Fibroblast of skin of scalp (primary cell): ENCODE measurements at places on chromosomes 7 and 10.

GRCh38 chr10:14185316-14186045 lies 145.2 kb downstream of the FRMD4A start:
- peak; percentile 86 for DNase-seq

DNA sequence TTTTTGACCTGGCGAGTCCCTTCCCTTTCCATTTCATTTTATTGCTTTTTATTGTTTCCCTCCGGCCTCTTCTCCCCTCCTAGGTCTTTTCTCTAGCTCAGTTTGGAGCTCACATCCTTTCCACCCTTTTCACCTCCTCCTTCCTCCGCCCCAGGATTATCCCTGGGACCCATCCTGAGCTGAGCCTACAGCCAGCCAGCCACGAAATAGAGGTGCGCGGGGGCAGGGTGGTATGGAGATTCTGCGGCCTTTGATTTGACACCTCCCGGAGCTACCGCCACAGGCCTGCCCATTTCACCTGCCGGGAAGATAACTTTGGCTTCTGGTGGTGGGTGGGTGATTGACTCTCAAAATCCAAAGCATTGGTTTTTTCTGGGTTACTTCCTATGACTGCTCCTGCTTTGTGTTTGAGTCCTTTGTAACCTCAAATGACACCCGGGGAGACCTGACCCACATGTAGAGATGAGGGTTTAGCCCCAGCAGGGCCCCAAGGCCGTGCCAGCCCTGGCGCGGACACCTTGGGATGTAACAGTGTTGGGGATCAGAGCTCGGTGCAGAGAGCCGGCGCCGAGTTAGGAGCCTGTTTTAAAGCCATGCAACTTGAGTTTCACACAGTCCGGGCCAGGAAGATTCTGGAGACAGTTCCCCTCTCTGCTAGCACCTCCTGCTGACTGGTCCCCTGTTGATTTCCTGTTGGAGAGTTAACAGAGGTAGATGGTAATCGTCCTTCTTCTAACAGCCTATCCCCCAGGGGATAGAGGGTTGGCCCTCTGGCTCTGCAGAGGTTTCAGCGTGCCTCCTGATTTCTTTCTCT lies 1.5 kb downstream of the DUSP5 start:
- DNase-seq: peak; percentile 75

- no peak for DNase-seq
Measured at GRCh38 chr10:48640326-48640725, 35.5 kb upstream of the ARHGAP22 start.

DNA sequence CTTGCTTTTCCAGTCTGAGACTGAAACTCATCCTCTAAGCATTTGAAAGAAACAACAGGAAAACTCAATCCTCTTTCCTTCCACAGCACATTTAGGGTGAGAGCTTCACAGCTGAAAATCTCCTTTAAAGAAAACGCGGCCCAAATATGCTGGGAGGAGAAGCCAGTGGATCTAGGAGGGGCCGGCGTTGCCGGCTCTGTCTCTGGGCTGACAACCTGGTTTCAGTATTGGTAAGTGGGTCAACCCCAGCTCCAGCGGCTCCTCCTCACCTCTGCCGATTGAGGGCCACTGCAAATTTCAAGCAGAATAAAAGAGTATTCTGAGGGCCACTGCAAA lies 75.3 kb upstream of the CPXM2 start:
- no peak for DNase-seq

DNA sequence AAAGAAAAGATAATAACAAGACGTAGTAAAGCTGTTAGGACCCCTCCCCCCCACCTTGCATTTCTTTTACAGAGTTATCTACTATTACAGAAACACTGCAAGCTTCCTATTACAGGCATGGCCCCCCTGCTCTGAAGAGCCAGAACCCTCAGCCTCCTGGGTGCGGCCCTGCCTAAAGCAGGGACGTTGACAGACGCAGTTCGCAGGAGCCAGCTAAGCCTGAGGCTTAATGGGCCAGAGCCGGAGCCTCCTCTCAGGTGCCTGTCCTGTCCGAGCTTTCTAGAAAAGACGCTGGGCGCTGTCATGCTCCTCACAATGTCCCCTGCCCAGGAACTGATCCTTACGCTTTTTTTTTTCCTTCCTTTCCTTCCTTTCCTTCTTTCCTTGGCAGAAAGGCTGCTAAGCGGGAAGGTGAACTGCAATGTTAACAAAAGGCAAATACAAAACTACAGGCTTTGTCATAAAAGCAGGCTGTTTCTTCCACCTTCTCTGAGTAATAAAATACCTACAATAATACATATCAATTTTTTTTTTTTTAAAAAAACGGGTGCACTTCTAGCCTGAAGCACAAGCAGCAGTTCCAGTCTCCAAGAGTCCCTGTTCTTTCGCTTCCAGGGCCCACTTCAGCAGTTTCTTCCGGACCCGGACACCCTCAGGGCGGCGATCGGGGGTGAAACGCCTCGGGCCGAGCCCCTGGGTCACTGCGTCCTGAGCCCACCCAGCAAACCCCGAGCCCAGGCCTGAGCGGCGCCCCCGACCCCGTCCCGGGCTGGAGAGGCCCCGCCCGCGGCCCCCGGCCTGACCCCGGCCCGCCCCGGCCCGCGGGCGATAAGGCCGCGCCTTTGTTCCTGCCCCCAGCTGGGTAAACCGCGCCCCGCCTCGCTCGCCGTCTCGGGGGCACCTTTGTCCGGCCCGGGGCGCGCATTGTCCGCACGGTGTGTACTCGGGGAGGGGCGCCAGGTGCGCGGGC lies 11.2 kb downstream of the MNX1 start:
- no peak for DNase-seq

DNA sequence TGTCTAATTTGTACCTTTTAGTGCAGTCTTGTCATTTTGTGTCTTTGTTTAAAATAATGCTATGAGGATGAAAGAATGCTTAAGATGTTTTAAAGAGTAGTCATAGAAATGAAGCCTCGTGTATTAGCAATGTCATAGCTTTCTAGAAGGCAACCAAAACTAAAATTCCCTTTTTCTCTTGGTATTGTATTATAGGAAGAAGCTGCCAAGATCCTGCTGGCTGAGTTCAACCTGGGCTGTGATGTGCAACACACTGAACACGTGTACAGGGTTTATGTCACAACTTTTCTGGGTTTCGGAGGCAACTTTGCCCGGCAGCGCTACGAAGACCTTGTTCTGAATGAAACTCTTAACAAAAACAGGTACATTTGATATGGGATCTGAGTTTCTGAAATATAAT lies 36.2 kb downstream of the COX15 start:
- peak; percentile 31 for DNase-seq

GRCh38 chr7:17946591-17946990 lies 6.3 kb upstream of the SNX13 start:
- no peak for DNase-seq

- DNase-seq: peak; percentile 32
Measured at GRCh38 chr10:7872041-7872442, 53.7 kb downstream of the TAF3 start.

GRCh38 chr7:149196705-149197171 lies 1.4 kb downstream of the ZNF282 start:
- no peak for DNase-seq

DNA sequence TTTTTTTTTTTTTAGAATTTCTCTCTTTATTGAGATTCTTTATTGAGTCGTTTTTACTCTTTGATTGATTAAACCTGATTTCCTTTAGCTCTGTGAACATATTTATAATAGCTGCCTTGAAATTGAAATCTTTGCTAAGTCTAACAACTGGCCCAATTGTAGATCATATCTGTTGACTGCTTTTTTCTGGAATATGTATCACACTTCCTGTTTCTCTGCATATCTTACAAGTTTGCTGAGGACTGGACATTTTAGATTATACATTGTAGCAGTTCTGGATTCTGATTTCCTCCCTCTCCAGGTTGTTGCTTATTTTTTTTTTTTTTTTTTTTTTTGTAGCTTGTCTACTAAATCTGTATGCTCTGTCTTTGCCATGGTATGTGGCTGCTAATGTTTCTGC lies 56.3 kb downstream of the PRKAR2B start:
- no peak for DNase-seq

- DNase-seq: no peak
Measured at GRCh38 chr7:8068892-8069686, 100.5 kb downstream of the GLCCI1 start.

DNA sequence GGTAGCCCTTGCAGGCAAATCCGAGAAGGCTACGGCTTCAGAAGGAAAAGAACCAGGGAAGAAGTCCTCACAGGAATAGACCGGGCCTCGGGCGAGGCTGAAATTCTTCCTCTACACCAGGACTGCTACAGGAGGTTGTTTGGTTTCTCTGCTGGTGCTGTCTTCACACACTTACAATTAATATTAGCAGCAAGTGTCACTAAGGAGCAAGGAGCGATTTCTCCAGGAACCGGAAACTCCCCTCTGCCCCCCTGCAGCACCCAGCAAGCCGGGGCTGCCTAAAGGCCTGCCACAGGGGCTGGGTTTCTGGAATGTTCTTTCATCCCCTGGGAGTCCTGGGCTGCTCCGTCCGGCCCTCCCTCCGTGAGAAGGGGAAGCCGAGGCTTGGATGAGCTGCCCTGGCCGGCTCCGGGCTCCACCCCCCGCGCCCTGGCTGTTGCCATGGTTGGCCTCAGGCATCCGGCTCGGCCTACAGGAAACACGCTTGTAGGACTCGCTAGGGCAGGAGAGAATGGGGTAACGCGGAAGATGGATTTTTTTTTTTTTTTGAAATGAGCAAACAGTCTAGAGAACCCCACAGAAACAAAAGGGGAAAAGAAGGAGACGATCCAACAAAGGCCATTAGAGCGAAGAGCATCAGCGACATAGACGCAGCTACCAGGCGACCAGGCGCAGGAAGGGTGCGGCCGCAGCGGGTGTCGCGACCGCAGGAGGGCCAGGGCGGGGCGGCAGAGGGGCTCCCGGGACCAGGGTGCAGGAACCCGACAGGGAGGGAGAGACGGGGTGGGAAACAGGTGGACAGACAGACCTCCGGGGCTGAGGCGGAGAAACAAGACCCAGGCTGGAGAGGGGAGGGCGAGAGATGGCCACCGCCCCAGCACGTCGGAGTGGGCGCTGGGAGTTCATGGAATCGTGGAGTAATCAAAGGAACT lies 33.0 kb downstream of the EN2 start:
- DNase-seq: peak; percentile 15

DNA sequence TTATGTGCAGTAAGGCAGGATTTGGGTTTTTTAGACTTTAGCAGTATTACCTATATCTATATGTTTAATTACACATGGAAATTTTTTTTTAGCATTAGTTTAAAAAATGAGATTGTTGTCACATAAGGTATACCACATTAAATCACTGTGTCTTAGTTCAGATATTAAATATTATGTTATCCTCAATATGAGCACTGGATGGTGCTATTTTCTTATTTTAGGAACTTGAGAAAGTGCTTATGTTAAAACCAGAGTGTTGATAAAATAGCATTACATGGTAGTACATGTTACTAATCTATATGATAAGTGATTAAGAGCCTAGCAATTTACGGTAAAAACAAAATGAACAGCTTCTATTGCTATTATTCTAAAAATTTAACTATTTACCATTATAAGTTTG lies 28.8 kb downstream of the MIOS start:
- peak; percentile 27 for DNase-seq

GRCh38 chr7:38886265-38886664 lies 22.7 kb downstream of the VPS41 start:
- no peak for DNase-seq

DNA sequence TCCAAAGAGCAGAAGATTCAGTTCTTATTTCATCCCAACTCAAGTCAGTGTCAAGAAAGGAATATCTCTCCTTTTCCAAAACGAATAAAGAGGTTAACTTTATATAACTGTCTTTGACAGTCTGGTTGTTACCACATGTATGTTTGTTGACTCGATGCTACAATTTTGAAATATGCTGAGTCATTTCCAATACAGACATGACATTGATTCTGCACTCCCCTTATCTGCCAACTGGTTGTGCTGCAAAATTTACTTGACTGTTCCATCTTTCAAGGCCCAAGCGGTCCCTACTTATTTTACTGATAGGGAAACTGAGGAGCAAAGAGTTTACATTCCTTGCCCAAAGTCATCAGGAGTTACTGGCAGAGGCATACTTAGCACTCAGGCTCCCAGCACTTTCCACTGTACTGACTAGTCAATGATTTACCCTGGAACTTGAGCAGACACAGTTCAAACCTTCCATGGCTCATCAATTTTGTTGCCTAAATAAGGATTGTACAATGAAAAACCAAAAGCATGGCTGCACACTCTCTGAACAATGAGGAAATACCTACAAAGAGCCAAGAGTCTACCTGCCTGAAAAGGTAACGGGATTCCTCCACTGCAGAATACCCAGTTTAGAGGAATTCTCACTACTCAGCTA lies 52.8 kb downstream of the ABLIM1 start:
- no peak for DNase-seq

GRCh38 chr10:33803248-33803647 lies 468.8 kb upstream of the NRP1 start:
- DNase-seq: peak; percentile 85

- no peak for DNase-seq
Measured at GRCh38 chr10:47095211-47095610, 184.0 kb downstream of the PTPN20 start.
